T-helper 2 cell treated with Interferon-gamma antibody and Interleukin-4, amounts not matched to agents 5 μg/mL and 100 μg/mL, for 36 hours (primary cell): ENCODE measurements at places on chromosomes 6 and 20.

DNA sequence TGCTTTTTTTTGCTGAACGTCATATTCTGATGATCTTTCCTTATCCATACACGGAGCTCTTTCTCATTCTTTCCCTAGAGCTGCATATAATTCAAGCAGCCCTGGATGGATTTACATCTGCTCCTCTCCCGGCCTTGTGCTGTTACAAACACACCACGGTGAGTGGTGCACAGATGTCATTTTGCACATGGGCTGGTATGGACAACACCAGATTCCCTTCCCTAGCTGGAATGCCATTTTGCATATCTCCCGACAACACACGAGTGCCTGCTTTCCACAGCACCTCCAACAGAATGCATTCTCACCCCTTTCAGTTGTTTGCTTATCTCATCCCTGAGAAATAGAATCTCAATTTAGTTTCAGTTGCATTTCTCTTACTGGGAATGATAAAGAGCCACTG lies 69.5 kb upstream of the AFDN start:
- no peak for DNase-seq

DNA sequence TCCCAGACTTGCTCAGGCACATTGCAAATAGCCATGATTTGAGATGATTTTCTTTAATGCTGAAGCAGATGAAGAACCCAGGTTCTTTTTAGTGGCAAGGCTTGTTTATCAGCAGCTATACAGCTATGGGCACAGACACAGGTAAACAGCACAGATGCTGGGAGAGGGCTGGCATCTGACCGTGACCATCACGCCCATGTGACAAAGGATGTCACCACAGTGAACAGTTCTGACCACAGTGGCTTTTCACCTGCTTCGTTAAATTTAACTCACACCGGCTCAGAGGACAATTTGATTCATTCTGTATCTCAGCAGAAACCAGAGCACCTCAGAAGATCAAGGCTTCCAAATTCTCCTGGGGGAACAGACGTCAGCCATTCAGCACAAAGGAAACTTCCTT lies 142.6 kb downstream of the CDH26 start:
- no peak for DNase-seq

DNA sequence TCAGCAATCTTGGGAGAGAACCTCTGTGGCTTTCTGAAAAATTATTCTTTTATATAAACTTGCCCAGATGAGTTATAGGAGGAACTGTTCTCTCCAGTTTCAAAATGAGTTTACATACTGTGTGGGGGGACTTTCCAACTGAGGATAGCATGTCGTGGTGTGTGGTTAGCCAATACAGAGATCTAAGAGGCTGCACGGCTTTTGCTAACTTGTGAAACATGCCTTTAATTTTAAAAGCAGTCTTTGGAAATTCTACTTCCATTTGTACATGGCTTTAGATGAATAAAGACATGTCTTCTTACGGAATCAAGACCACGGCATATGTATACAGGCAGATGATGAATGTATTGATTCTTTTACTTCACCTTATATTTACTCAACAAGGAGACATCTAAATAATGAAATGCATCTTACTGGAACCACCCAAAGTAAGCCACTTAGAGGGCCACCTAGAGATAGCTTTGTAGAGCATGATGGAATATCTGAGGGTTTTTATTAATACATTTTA lies 39.8 kb downstream of the HIVEP1 start:
- peak; percentile 76 for DNase-seq

- DNase-seq = no peak
Observed at GRCh38 chr20:52621401-52621800, 350.8 kb upstream of the TSHZ2 start.

DNA sequence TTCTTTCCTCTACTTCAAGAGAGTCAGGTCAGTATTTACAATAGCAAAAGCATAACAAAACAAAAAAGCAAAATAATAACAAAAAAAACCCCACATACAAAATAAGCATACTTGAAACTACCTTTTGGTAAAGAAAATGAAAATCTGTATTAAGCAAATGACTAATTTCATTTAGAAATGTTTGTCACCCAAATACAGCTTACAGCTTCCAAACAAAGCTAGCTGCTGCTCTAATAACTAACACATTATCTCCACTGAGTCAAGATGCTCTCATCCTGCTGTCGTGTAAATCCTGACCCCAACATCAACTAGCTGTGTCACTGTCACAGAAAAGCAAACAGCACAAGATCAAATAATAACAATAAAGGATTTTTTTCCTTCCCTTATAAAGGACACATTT lies 21.7 kb downstream of the MAP7 start:
- DNase-seq = no peak

- no peak for DNase-seq
Observed at GRCh38 chr6:34585512-34586061, 29.5 kb upstream of the SPDEF start.

- DNase-seq = no peak
Observed at GRCh38 chr6:24469811-24470210, 19.6 kb downstream of the GPLD1 start.

DNA sequence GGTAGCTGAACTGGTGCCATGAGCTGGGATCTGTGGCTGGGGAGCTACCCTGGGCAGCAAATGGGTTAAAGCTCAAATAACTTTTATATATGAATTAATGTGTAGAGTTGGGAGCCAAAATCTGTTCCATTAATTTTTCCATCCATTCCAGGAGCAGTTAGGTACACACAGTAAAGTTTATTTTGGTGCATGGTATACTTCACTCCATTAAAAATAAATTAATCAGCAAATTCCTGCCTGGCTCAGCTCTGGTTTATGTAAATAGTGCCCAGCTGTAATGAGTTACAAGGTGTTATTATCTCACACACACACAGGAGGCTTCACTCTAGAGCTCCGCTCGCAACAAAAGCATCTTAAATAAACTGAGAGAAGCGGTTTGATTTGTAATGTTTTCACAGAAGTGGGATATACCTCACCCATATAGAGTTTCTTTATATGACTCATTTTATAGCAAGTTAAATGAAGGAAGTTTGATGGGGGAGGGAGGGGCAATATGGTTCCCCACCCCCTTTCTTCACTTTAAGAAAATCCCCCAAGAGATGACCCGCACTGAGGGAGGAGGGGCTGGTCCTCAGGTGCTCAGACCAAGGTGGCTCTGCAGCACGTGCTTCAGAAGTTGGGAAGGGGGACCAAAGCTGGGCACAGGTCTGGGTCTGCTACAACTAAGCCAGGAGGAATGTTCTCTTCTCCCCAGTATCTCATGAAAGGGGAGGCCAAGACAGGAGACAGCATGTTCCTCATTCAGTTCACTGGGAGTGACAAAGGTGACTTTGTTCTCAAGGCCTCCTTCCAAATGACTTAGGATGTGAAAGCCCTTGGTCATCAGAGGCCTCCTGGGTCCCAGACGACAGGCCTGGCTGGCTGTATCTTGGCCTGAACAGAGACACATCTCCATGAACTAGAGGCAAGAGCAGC lies 10.5 kb upstream of the FAM83C start:
- no peak for DNase-seq

DNA sequence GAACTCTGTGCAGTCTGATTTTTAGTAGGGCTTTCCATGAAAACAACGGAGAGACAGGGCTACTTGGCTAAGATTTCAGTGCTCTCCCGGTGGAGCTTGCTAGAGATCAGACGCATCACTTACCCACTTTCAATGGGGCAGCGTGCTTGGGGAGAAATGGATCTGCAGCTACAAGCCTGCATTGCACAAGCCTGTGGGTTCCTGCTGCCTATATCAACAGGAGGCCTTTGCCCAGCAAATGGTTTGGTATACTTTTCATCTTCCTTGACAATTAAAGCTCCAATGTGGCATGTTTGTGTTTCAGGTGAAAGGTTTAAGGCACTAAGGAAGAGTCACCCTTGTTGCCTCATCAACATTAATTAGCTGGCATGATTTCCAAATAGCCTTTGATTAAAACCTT lies 136.0 kb upstream of the FOXQ1 start:
- DNase-seq = no peak

GRCh38 chr20:1761116-1761515 lies 103.5 kb upstream of the SIRPG start:
- DNase-seq = no peak

DNA sequence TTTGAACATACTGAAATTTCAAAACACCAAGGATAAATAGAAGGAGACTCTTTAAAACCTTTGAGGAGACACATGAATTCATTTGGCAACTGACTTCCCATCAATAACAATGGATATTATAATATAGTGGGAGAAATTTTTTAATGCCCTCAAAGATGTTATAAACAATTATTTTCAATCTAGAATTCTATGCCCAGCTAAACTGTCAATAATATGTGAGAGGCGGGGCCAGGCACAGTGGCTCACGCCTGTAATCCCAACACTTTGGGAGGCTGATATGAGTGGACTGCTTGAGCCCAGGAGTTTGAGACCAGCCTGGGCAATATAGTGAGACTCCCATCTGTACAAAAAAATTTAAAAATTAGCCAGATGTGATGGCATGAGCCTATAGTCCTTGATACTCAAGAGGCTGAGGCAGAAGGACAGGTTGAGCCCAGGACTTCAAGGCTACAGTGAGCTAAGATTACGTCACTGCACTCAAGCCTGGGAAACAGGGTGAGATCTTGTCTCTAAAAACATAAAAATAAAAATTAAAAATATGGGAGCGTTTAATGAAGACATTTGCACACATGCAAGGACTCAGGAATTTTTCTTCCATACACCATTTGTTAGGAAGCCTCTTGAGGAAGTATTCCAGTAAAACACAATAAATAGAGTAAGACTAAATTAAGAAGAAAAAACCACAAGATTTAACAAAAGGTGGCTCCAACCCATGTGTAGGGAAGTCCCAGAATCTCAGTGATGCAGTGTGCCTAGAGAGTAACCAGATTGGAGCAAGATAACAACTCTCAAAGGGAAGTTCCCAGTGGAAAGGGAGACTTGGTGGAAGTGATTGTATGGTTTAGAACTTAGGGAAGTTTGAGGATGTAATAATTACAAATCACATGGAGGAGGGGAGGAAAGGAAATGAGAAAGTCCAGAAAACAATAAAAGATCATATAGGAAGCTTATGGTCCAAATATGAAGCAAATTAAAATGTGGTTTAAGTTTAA lies 26.3 kb upstream of the ETV7 start:
- no peak for DNase-seq

DNA sequence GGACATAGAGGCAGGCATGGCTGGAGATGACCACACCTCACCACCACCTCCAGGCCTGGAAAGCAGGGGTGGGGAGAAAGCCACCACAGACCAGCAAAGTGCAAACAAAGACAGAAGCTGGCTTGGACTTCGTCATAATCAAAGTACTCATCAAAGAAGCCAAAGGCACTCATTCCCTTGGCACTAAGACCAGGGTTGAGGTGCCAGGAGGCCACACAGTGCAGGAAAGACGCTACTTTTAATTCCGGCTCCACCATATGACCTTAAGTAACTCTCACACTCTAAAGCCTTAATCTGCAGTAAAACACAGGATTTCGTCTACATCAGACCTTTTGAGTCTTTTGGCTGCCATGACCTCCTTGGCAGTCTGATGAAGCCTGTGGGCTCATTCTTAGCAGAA lies 123.1 kb downstream of the HIVEP2 start:
- DNase-seq = no peak

GRCh38 chr6:23503173-23503572 lies 622.8 kb upstream of the NRSN1 start:
- no peak for DNase-seq

DNA sequence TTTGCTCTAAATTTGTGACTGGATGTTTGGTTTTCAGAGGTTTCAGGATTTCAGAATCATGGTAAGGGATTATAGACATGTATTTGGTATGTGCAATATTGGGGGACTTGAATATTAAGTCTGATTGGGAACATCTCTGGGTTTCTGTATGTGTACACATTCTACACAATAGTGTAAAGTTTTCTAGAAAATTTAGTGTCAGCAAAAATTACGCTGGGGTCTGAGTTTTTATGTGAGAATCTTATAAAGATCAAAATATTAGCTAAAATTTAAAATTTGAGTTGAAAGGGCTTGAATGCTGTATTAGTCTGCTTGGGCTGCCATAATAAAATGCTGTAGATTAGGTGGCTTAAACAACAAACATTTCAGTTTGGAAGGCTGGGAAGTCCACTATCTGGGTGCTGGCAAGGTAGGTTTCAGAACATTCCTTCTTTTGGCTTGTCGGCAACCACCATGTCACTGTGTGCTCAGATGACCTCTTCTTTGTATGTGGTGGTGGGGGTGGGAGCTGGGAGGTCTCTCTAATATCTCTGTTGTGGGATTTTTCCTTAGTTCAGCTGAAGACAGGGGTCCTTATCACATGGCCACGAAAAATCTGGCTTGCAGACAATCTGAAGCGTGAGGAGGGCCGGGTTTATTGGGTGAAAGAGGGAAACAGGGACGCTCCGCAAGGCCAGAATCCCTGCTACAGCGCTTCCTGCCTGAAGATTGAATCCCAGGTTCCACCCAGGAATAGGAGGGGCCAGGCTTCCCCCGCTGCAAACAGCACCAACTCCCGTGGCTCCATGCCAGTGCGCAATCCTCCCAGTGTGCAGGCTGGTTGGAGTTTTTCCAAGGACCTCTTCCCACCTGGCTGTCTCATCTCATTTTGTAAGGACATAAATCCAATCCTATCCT lies 299.7 kb downstream of the PLCB1 start:
- DNase-seq = no peak

GRCh38 chr6:151027936-151028838 lies 162.7 kb downstream of the MTHFD1L start:
- DNase-seq = no peak

GRCh38 chr20:49765413-49765736 lies 47.3 kb upstream of the SLC9A8 start:
- DNase-seq = no peak

DNA sequence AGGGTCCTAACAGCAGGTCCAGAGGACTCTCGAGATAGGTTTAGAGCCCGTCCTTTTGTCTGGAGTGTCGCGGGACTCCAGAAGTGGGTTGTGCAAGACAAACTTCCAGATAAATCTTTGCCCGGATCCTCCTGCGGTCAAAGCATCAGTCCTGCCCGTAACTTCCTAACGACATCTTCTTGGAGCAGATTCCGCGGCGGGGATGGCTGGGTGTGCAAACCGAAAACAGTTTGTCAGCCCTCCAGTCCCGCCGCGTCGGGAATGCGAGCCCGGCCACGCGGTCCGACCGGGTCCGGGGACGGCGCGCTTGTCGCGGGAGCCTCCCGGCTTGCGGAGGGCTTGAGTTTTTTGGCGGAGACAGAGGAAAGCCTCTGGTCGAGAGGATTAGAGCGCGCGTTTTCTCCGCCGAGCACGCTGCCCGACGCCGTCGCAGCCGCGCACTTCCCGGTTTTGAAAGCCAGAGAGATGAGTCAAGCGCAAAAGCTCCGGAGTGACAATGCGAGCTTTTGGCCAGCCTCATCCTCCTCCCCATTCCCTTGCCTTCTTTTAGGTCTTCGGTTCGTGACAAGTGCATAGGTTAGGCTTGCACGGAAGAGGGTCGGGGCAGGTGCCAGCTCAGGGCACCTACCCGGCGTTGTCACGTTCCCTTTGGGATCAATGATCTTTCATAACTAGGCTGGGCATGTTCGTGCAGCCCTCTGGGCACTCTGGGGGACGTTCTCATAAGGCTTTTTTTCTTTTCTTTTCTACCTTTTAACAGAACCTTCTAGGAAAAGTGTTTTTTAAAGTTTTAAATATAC lies 91.3 kb upstream of the PRDM1 start:
- peak; percentile 61 for DNase-seq

GRCh38 chr20:16587066-16587465 lies 13.8 kb upstream of the KIF16B start:
- DNase-seq = no peak
